ENCODE measurements at places on chromosomes 1 and 21. TPM values are rescaled to one million over a fixed set of nuclear protein-coding genes. Genes with fewer than 3 reads are reported as not detected.

LCE1A gene
- polyA plus RNA-seq = not detected

SPATA6 gene
- 21.3 TPM for polyA plus RNA-seq

GJA5 gene
- 16.3 TPM for polyA plus RNA-seq

SPRR2G gene
- polyA plus RNA-seq = not detected

LCE2A gene
- not detected for polyA plus RNA-seq

FNDC10 gene
- polyA plus RNA-seq = 2.4 TPM

PCBP3 gene
- 2.0 TPM for polyA plus RNA-seq

GRCh38 chr1:58783090-58783992 lies 506 bp downstream of the JUN start:
- DNase-seq = peak; percentile 55

DNA sequence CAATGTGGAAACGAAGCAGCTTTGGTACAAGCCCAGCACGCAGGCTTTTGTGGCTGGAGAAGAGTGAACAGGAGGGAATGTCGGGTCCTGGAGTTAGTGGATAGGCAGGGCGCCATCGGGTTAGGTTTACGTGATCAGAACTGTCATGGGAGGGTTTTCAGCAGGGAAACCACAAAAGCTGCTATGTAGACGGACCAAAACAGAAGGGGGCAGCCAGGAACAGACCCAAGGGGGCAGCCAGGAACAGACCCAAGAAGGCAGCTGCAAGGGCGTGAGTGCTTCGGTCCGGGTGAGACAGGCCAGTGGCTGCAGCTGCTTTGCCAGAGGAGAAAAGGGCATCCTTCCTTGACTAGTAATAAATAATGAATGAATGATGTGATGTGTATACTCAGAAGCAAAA lies 77.5 kb upstream of the KIF1B start:
- no peak for DNase-seq

DNA sequence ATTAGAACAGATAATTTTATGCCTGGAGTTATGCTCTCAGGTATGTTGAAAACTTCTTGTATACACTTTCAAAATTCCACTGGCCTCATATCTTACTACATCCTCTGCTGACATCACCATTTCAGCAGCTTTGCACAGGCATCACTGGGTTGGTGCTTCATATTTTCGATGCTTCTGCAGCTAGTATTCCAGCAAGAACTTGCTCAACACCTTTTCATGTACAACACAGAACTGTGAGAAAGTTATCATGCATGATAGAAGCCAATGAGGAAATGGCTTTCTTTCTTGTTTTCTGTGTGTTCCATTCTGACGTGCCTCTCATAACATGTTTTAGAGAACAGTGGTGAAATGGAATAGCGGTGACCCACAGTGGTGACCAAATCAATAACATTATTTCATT lies 5.1 kb upstream of the GBP5 start:
- DNase-seq = no peak

GRCh38 chr1:152013664-152014237 lies 20.1 kb upstream of the S100A10 start:
- no peak for DNase-seq

- no peak for DNase-seq
These were observed 48.5 kb upstream of the IGSF21 start for GRCh38 chr1:18058981-18059605.

GRCh38 chr1:118788463-118788862 lies 199.7 kb downstream of the TBX15 start:
- DNase-seq = peak; percentile 52

DNA sequence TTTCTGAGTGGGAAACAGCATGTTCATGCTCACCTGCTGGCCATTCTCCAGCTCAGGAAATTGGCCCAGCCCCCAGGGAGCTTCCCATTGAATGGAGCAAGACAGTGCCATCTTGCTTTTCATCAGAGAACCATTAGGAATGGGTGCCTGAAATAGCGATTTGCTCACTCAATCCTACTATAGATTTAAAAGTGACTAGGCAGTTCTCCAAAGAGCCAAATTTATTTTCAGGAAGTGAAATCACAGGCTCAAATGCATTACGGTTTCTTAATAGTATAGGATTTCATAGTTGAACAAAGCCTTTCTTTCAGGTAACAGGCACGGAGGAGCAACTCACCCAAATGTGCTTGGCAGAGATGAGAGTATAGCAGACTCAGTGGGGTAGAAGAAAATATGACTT lies 272.1 kb downstream of the GRIK1 start:
- no peak for DNase-seq

DNA sequence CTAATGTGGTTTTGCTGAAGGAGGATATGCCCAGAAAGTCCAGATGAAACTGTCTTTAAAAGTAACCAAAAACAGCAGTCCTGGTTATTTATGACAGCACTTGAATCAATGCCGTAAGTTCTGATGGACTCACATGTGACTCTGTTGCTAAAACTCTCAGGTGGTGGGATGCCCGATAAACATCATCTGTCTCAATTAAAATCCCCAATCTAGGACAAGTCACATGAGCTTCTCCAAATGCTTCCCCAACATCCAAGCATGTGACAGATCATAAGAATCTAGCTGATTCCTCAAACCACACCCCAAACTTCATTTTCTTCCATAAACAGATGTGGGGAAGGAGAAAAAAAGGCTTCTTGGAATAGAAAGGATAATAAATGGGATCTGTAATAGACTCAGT lies 786 bp upstream of the CTSK start:
- DNase-seq = no peak

- no peak for DNase-seq
These were observed 245.0 kb upstream of the OLFM3 start for GRCh38 chr1:102241431-102242338.

DNA sequence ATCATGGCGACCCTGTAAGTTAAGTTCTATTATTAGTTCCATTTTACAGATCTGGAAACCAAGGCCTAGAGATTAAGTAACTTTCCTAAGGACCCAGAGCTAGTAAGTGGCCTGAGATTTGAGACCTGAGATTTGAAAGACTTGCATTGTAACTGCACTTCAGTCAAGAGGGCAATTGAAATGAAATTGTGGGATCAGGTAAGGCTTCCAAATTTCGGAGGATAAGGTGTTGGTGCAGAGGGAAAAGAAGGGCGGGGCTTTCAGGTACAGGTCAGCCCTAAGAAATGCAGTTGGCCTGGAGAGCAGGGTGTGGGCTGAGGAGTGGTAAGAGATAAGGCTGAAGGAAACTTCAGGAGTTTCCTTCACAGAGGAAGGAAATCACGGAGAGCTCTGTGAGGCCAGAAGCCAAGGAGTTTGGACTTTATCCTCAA lies 51.1 kb downstream of the SLC16A1 start:
- no peak for DNase-seq

- DNase-seq = no peak
These were observed 388.4 kb downstream of the DISC1 start for GRCh38 chr1:232014941-232015340.

DNA sequence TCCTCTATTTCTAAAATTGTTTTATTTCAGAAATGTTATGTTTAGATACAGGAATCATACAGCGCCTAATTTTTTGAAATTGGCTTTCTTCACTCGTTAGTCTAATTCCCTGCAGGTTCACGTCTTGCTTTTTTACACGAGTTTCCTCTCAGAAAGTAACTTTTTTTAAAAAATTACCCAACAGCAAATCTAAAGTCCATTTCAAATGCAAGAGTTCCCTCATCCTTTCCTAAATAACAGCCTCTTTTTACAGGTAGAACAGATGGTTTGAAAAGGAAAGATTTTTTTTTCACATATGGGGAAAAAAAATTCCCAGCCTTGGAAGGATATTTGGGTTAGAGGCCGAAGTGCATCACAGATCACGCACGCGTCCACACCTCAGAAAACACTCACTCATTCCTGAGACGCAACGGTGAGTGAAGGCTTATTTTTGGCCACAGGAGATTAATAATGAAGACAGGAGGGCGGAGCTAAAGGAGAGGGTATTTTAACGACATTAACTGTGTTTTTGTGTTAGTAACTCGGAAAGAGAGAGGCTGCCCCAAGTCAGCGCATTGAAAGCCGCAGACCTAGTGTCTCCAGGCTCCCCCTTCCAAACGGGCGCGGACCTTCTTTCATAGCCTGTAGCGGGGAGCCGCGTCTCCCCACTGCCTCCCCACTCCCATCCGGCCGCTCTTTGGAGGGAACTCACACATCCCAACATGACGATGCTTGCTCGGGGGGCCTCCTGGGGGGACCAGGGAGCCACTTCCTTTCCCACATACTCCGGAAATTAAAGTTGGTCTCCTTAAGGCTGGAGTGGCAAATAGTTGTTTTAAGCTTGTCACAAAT lies 969 bp upstream of the RIPK4 start:
- no peak for DNase-seq

DNA sequence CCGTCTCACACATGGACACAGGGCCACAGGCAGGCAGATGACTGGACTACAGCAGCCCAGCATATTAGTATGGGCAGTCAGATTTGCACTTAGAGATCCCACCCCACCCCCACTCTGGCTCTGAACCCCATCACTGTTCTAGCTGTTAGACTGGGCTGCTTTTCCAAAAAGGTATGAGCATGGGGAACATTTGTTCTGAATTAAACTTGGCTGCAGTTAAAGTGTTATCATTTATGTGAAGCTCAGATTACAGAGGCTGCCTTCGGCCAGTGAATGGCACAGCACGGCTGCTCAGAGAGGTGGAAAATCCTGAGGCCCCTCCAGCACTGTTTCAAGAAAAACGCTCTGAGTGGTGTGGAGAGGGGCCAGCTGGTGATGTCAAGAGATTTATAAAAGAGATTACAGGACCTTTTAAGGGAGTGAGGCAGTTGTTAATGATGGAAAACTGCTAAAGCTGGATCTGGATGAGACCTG lies 6.9 kb upstream of the NOS1AP start:
- DNase-seq = peak; percentile 26

Data from left kidney (tissue), 8 donors.